NCI-H446 treated with DMSO at 0.1 percent for 48 hours (cell line): ENCODE measurements at places on chromosomes 7 and 10.

- no peak for DNase-seq
Observed at GRCh38 chr7:138668229-138668596, 32.9 kb downstream of the SVOPL start.

- DNase-seq: no peak
Observed at GRCh38 chr10:60525716-60526585, 136.3 kb upstream of the ANK3 start.

GRCh38 chr10:69375307-69376151, 41.2 kb downstream of the TACR2 start:
- peak; percentile 97 for DNase-seq

- no peak for DNase-seq
Observed at GRCh38 chr10:72480861-72481260, 126.1 kb upstream of the DNAJB12 start.

- DNase-seq: no peak
Observed at GRCh38 chr10:22542773-22543172, 171.6 kb downstream of the PIP4K2A start.

GRCh38 chr10:132248455-132249225, 59.1 kb downstream of the STK32C start:
- DNase-seq: no peak

GRCh38 chr10:119613741-119614140, 17.0 kb upstream of the TIAL1 start:
- no peak for DNase-seq
